Mammary epithelial cell (primary cell): ENCODE measurements at places on chromosomes 12 and 14.
A peak's percentile ranks its signal among the peaks of the same experiment; 100 is the strongest.

- peak; percentile 99 for DNase-seq
Observed at GRCh38 chr12:92912052-92912451, 17.0 kb downstream of the EEA1 start.

GRCh38 chr12:122028905-122029560 is 7.3 kb downstream of the BCL7A start:
- no peak for DNase-seq

DNA sequence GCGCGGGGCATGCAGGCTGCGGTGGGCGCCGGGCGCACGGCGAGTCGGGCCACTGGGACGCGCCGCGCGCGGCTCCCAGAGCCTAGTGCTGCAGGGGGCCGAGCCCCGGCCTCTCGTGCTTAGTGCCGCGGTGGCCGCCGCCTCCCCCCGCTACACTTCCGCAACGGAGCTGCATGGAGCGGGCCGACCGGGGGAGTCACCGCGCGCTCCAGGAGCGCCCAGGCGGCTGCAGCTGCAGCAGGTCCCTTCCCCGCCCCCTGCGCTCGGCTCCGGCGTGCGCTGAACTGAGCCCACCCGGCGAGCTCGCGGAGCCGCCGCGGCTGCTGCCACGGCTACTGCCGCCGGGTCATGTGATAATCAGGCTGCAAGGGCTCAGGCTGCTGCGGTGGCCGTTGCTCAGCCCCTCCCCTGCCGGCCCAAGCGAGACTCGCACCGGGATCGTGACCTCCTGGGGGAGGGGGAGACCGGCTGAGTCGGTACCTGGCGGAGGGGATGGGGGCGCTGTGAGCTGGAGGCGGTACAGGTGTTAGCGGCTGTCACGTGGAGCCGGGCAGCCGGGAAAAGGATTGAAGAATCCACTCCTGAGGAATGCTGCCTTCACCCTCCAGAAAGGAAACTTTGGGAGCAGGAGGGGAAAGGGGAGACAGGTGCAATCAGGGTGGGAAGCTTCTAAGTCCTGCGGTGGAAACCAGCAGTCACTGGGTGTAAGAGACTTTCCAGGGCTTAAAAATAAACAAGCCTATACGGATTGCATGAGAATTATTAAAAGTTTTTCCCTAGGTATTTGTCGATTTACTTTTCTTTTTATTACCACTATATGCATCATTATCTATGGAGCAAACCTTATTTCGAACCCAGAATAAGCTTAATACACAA is at the start of gene PPM1H:
TSS of gene PPM1H (minus strand) at position 352 of the 876 bp plus-strand sequence. CDS start 414 bp downstream, outside the sequence.
- peak; percentile 11 for DNase-seq

DNA sequence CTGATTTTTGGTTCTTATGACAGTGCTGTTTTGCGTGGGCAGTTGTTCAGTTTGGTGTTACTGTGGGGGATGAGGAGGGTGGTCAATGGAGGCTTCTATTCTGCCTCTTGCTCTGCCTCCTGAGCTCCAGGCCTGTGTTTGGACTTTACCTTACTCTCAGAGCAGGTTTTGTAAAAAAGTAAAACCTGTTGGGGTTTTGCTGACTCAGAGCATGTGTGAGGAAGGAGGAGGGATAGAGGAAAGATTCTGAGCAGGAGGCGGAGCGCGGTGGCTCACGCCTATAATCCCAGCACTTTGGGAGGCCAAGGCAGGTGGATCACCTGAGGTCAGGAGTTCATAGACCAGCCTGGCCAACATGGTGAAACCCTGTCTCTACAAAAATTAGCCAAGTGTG is 6.7 kb downstream of the A2ML1 start:
- no peak for DNase-seq

DNA sequence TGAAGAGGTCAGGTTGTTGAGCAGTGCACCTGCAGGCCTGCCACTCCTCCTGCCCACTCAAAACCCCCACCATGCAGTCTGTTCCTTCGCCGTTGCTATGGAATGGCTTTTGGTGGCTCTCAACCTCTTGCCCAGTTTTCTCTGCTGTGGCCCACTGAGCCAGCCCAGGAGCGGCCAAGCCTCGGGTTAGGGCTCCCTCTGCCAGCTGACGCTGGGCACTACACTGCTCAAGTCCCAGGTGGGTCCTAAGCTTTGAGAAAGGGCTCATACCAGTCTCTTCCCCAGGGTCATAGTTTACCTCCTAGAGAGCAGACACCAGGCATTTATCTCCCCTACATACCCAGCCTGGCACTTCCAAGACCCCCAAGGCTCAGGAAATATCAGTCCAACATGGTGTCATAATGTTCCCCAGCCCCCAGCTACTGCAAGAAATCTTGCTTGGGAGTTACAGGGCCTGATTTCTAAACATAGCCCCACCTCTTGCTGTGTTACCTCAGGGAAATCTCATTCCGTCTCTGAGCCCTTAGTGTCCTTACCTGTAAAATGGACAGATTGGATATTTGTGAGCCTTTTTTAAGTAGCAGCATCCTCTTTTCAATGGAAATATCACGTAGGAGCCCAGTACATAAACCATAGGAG is 59.4 kb downstream of the TSPAN11 start:
- DNase-seq = peak; percentile 17

DNA sequence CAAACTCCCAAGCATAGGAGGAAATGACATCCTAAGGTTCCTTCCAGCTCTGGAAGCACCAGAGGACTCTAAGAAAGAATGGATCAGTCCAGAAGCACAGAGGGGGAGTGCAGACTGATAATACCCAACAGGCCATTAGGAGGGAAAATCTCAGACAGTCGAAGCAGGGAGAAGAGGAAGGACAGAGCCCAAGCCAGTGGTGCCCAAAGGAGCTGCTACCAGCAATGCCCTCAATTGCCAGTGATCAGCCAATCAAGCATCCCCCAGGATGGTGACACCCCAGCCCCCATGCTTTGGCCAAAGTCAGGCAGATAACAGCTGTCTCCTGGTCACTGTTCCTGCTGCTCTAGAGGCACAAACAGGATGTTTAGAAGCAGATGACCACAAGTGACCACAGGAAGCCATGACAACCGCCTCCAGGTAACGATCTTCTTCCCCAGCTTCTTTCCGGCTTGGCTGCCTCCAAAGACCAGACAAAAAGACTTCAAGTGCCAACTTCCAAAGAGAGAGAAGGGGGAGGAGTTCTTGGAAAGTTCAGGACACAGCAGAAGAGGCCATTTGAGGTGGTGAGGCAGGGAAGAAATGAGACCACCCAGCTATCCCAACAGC is 16.2 kb downstream of the PXN start:
- no peak for DNase-seq

DNA sequence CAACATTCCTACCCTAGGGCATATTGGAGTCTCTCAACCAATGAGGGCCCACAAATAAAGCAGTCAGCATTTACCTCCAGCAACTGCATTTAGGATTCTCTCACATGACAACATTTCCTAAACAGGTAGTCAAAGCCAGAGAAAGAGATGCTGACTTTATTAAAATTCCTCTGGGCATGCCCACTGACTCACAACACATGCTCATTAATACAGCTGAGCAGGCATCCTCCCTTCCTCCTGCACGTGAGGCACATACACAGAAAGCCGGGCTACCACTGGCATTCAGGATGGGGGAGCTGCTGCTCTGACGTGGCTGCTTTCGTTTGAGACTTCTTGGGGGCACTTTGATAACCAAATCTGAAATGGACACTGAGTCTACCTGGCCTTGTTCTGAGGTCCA is 174.1 kb downstream of the NRXN3 start:
- no peak for DNase-seq

- peak; percentile 62 for DNase-seq
Observed at GRCh38 chr12:22740656-22741355, 115.8 kb downstream of the ETNK1 start.

- DNase-seq = no peak
Observed at GRCh38 chr14:99234961-99235571, 36.9 kb downstream of the BCL11B start.

DNA sequence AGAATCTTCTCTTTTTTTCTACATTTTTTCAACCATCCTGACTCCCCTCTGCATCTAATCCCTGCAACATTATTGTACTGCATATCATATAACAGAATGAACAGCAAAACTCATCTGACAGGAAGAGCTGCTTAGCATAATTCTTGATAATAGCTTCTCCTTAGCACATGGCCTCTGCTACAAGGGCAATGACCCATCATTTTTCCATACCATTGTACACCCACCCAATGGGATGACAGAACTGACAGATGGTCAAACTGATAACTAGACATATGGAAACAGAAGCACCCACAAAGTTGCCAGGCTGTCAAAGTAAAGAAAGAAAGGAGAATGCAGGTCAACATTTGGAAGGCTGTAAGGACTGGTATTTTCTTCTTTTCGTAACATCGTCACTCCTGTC is 390.4 kb upstream of the USP15 start:
- no peak for DNase-seq

DNA sequence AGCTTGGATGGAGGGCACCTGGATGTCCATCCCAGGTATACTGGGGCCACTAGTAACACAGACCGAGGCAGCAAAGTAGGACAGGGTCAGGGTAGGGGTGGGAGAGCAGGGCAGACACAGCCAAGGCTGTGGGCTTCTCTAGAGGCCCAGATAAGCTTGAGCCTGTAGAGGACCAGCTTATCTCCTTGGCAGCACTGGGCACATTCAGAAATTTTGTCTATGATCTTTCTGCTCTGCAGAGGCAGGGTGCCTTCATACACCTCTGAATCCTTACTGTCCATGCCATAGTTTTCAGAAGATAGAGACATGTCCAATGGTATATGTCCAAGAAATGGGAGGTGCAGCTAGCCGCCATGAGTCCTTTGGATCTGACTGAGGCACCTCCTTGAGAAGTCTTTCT is 26.4 kb upstream of the USP15 start:
- no peak for DNase-seq

- peak; percentile 2 for DNase-seq
Observed at GRCh38 chr14:96349286-96350075, 13.7 kb downstream of the ATG2B start.

GRCh38 chr12:120237360-120238171 is 28.0 kb downstream of the PXN start:
- peak; percentile 73 for DNase-seq

DNA sequence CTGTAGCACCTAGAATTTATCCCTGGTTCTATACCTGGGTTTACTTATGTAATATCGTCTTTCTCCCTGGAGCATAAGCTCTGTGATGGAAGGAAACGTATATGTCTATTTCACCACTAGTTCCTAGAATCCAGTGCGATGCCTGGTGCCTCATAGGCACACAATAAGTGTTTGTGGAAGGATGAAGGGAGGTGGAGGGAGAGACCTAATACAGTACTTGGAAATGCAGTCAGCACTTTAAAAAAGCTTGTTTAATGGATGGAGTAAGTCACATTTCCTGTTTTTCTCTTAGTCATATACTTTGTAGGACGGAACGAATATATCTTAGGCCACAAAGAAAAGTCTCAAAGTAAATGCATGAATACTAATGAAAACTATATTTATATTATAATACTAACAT is 186.5 kb upstream of the HMGA2 start:
- DNase-seq = no peak

DNA sequence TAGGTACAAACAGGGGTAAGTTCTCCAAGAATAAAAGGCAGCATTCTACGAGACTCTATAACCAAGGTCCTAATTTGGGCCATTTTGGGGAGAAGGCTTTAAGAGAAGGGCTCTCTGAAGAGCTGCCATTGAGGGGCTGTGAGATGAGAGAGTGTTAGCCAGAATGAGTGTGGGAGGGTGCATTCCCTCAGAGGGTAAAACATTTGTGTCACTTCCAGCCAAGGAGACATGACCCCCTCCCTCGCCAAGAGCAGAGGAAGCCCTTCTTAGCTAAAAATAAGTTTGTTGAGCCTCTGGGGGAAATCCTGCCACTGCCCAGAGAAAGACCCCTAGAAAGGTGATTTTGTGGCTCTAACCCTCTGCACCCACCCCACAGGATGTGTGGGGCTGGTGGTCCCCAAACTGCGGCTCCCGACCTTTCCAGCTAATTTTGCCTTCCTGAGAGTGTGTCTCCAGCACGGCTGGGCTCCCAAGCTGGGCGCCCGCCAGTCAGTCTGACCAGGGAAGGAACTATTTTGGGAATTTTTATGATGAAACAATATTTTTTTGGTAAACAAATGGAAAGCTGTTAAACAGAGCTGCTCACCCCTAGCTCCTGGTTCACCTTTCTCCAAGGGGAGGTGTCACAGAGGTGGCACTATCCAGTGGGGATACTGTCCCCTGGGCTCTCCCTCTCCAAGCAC is 65.9 kb upstream of the JDP2 start:
- no peak for DNase-seq

DNA sequence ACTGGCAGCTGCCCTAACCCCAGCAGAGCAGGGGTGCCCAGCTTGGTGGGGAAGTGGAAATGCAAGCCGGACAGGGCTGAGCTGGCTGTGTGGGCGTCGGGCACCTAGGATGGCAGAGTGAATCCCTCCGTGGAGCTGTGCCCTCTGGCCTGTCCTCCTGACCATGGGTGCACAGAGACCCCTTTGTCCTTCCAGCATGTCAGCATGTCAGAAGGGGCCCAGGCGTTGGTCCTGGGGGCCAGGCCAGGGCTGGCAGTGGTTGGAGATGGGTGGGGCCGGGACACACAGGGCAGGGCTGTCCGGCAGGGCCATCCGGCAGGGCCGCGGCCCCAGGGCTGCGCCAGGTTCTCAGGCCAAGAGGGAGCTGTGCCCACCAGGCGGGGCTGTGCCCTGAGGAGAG is 8.8 kb upstream of the TEX22 start:
- DNase-seq = no peak

GRCh38 chr12:87930033-87930432 is 99.2 kb downstream of the C12orf50 start:
- DNase-seq = peak; percentile 25

- DNase-seq = no peak
Observed at GRCh38 chr14:23942587-23942986, 11.0 kb upstream of the DHRS4 start.

GRCh38 chr14:73283608-73284379 is 46.5 kb downstream of the PAPLN start:
- no peak for DNase-seq

DNA sequence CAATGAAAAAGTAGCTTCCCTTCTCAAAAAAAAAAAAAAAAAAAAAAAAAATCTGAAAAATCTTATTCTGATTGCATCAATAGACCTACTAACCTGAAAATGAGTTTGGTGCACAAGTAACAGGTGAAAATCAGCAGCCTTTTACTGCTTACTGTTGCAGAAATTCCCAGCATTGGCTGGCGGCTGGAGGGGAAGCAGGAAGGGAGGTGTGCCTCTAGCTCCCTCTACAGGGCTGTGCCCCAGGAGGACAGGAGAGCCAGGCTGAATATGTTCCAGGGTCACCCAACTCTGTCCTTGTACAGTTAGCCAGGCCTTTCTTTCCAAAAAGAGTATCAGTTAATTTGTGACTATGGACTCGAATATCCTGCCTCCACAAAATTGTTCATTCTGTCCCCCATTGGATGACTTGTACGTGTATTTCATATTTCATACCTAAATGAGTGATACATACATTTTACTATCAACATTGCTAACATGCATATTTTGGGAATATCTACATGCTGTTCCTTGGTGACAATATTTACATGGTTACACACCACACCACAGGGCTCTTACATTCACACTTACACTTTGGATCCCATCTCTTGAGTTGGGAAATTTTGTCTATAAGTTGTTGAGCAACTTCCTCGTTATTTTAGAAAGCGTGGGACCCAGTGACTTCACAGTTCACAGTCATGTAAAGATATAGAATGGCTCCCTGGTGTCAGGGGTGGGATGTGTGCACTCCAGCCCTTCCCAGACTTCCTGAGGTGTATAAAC is 124.8 kb downstream of the SAMD4A start:
- DNase-seq = peak; percentile 64
